ENCODE measurements at places on chromosomes 1 and 21.

DNA sequence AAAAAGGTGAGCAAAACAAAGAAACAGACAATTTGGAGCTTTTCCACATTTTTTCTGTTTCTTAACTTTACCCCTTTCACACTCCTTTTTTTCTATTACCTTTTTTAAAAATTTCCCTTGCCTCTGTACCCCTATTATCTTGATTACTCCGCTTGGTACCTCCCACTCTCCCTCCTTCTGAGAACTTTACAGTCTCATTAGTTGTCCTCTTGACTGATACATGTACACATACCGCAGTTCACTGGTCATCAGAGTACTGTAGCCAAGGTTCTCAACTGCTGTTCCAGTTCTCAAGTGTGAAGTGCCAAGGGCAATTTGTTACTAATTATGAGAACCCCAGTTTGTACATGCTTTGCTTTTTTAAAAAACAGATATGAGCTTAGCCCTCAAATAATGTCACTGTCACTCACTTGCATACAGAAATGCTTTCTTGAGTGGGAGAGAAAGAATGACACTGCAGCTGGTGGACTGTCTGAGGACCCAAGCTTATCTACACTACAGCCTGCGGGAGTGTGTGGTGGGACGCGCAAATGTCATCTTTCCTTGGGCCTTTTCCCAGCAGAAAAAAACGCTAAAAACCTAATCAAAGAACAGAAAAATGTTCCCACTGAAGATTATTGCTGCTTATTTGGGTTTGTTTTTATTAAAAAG lies 160.8 kb downstream of the DISP1 start:
- DNase-seq = no peak

GRCh38 chr1:76933847-76934815 lies 66.9 kb downstream of the ST6GALNAC5 start:
- no peak for DNase-seq

GRCh38 chr1:190391582-190391981 lies 86.1 kb downstream of the BRINP3 start:
- DNase-seq = no peak

DNA sequence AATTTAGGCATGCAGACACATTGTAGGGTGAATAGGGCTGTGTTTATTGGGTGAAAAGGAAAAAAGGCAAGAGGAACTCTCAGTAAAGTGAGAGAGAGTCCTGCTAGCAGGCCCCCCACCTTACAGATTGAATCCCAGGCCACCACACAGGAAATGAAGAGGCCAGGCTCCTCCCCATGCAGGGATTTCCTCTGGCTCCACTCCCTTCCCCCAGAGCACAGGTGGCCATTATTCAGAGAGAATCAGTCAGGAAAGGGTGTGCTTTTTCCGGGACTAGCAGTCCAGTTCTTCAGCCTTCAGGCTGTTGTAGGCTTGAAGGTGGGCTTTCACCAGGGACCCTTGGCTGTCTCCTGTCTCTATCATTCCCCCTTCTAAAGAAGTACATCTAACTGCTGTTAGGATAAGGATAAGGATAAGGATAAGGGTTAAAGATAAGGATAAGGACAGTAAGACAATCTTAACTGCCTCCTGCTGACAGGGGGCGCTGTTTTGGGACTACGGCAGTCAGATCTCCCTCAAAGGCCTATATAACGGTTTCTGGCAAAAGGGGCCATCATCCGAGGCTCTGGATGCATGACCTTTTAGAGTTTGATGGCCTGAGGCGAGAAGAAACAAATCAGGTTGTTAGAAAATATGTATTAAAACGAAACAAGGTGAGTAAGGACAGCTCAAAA lies 26.3 kb downstream of the ZNF648 start:
- DNase-seq = no peak

DNA sequence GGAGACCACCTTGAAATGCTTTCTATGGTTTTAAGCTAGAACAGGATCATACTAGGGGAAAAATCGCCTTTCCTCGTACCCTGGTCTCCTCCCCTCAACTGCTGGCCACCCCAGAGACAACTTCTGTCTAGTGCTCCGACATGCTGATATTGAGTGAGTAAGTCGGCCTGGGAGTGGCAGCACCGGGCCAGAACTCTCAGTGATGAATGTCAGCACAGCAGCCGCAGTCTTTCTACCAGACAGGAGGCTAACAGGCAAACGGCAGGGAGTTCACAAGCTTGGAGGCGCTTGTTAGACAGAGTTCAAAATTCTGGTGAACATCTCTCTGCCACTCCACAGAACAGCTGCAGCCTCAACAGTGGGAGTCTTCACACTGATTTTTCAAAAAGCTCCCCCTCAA lies 716.9 kb downstream of the ADGRL2 start:
- DNase-seq = no peak

DNA sequence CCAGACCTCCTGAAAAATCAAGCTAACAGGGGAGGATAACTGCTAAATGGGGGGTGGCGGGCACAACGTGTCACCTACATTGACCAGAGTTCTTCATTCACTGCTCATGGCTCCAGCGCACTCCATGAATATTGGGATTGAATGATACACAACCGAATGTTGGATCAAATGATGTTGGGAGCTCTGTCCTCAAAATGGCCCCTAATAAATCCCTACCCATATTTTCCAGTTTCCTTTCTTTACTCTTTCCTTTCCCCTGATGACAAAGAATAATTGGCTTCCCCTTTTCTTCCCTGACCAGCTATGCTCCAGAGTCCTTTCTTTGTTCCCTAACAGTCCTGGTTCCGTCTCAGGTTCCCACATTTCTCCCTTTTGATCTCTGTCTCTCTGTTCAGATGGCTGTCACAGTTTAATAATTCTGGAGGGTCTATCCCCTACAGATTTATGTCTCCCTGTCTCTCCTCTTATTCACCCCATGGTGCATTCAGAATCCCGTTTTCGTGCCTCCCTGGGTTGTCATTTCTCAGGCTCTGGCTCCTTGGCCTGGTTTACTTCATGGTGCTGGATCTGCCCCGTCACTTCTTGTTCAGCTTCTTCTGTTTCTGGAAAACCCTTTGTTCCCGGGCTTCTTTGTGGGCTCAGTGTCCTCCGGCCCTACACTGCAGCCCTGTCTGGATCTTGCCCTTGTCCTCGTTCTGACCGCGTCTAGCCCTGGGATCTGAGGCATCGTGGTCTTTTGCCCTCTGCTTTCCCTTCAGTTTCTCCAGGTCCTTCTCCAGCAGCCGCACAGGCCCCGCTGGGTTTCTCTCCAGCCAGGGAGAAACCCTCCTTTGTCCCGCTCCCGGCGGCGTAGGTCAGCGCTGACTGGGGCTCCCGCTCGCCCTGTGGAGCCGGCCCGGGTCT lies 78.3 kb downstream of the NDUFS5 start:
- no peak for DNase-seq

GRCh38 chr1:215007880-215008279 lies 74.7 kb upstream of the KCNK2 start:
- DNase-seq = no peak

DNA sequence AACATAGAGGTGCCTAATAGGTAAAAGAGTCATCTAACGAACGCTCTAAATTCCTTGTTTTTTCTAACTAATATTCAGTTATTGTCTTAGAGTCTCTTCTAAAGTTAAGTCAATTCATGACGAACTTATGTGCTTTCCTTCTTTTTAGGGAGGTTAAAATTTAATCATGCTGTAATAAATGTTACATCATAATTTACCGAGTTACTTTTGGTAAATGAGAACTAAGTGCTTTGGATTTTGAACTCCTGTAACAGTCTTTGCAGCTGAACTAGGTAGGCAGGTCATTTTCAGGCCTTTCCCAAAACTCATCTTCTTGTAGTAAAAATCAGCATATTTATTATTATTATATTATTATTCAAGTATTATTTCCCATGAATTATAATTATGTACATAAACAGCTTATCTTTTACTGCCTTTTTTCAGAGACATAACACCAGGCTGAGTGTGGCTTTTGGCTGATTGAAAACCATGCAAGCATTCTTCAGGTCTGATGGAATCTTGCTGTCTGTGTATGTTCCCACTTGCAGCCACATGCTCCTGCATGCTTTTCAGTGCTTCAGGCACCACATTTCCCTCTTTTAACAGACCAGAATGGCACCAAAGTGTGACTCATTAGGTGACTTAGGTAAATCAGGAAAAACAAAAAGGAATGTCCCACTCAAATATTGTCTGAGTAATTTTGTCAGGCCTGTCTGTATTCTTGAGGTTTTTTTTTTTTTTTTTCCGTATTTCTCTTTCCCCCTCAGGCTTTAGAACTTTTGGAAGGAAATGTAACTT lies 81.0 kb upstream of the CD55 start:
- no peak for DNase-seq

DNA sequence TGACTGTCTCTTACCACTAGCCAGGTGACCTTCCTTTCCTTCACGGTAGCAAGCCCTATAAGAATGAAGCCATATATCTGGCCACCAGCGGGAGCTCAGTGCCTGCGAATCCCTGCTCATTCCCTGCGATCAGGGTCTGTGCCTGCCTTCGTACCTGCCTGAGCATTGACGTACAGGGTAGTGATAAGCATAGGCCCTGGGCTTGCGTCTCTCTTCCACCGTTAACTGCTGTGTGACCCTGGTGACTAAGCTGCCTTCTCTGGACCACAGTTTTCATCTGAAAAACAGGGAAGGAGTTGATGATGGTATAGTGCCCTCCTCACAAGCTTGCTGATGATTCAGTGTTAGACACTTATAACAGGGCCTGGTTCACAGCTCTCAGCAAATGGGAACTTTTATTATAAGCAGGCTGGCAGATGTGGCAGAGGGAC lies 4.1 kb downstream of the ZC3H12A start:
- DNase-seq = no peak

DNA sequence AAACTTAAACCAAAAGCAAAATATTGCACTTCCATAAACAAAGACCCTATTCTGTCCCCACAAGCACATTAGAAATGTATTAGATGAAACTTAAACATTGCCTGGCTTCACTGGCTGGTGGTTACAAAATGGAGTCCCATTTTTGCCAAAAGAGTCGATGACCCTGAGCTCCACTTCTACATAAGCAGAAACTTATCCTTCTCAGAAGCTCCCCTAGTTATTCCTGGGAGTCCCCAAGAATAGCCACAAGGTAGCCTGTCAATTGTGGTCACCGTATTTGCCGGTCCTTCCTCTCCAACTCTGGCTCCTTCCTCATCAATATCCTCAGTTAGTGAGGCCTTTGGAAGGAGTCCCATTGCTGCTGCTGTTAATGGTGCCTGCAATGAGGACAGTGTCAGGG lies 37.3 kb downstream of the CDCP2 start:
- no peak for DNase-seq

GRCh38 chr1:209382231-209383100 lies 201.0 kb upstream of the CAMK1G start:
- no peak for DNase-seq

DNA sequence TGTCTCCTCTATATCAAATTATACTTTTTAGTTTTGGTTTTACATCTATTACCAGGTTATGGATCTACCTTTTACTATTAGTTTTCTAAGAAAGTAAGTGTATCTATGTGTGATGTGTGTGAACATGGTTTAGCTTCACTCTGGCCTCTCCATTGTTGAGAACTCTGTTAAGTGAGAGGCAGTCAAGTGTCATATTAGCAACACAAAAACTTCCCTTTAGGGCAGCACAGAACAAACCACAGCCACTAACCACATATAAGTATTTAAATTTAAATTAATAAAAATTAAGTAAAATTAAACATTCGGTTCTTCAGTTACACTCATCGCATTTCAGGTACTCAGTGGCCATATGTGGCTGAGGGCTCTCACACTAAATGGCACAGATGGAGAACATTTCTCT lies 96.6 kb downstream of the DPYD start:
- no peak for DNase-seq

DNA sequence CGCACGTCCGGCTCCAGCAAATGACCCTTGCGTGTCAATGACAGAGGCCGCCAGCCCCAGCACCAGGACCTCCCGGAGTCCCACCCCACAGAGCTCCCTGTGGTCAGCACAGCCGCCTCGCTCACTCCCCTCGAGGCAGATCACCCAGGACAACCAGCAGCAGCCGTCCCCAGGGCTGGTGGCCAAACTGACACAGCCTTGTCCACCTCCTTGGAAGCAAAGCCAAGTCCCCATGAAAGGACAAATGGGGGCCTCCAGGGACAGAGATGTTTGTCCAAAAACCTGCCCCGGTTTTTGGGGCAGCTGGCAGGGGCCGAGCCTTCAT lies 2.1 kb downstream of the KRTAP10-10 start:
- DNase-seq = no peak

- no peak for DNase-seq
These were observed 37.7 kb upstream of the BCL10 start for GRCh38 chr1:85313888-85314696.

GRCh38 chr1:204441558-204441957 lies 29.9 kb upstream of the PPP1R15B start:
- no peak for DNase-seq

GRCh38 chr1:82399093-82399492 lies 598.4 kb downstream of the ADGRL2 start:
- DNase-seq = no peak

DNA sequence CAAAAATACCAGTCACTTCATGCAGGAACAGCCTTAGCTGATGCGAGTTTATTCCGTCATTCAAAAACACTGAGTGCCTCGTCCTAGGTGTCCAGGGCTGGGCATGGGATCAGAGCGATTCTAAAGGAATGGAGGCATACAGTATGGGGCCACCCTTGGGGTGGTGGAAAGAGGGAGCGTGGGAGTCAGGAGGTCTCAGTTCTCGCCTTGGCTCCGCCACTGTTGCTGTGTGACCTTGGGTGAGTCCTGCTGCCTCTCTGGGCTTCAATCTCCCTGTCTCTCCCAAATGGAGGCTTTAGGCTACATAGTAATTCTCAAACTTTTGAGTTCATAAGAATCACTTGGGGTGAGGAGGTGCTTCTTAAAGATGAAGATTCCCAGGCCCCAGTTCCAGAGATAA lies 44.0 kb downstream of the OPRD1 start:
- no peak for DNase-seq

DNA sequence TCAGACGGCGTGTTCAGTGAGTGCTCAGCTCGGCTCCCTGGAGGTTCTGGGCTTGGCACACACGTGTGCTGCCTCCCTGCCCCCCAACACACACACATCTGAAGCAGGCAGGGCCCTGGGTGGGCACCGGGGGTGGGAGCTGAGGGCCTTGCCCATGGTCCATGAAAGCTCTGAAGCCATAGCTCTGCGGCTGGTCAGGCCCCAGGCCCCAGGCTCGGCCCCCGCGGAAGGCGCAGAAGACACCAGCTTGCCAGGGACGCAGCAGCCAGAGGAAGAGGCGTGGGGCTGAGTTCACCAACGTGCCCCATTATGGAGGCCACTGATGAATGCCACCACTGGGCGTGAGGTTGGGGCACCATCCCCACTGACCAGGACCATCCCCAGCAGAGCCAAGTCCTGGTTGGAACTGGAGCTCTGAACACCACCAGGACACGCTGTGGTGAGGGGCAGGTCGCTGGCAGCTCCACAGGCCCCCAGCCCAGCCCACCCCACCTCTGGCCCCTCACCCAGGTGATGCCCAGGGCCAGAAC lies 4.2 kb downstream of the AURKAIP1 start:
- DNase-seq = no peak

DNA sequence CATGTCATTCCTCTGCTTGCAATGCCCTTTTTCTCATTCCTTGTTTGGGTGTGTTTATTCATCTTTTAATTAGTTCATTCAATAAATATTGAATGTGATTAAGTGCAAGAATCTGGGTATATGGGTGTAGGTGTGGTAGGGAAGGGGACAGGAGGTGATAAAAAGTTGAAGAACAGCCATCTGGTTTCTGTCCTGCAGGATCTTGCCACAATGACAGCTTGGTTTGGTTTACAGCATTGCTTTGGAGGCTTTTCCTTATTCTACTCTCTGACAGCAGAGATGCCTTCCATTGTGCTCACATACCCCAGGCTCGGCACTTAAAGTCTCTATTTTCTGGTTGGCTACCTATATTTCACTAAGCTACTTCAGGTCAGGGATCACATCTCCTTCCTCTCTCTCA lies 3.0 kb upstream of the REG4 start:
- DNase-seq = no peak
